Immature natural killer cell (primary cell): ENCODE measurements at places on chromosomes 6 and 20.
A peak's percentile ranks its signal among the peaks of the same experiment; 100 is the strongest.

GRCh38 chr6:44631968-44632367 lies 244.5 kb downstream of the CDC5L start:
- no peaks in the 10 kb centered on the region for H3K36me3 ChIP-seq
- H3K4me1 ChIP-seq, result no peaks in the 10 kb centered on the region
- H3K27ac ChIP-seq, result no peak overlapping the region

GRCh38 chr20:50029697-50030461 lies 47.1 kb downstream of the SNAI1 start:
- H3K36me3 ChIP-seq, result no peaks in the 10 kb centered on the region
- DNase-seq, result no peak
- no peaks in the 10 kb centered on the region for H3K27me3 ChIP-seq
- no peak overlapping the region for H3K4me3 ChIP-seq
- peaks cover 1% of the 10 kb centered on the region for H3K4me1 ChIP-seq

DNA sequence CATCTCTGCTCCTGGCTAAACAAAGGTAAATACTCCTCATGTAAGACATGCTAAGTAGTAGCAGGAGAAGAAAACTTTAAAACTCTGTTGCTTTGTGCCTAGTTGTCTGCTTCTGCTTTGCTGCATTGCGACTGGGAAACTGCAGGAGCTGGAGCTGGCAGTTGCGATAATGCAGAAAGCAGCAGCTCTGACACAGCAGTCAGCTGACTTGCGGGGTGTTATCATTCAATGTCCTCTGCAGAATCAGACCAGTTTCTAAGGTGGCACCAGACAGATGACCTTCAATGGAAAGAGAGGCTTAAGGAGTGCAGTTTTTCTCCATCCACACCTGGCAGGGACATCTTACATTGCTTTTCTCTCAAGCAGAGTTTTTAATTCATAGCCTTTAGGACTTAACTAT lies 69.9 kb upstream of the SOX4 start:
- no peaks in the 10 kb centered on the region for H3K27me3 ChIP-seq
- no peak for DNase-seq
- no peaks in the 10 kb centered on the region for H3K4me1 ChIP-seq
- no peak overlapping the region for H3K4me3 ChIP-seq

- H3K4me3 ChIP-seq, result no peak overlapping the region
- H3K27ac ChIP-seq, result no peak overlapping the region
- H3K27me3 ChIP-seq, result peaks cover 6% of the 10 kb centered on the region
- H3K4me1 ChIP-seq, result no peaks in the 10 kb centered on the region
- DNase-seq, result no peak
Observed at GRCh38 chr6:101402622-101403031, 9.1 kb downstream of the GRIK2 start.

DNA sequence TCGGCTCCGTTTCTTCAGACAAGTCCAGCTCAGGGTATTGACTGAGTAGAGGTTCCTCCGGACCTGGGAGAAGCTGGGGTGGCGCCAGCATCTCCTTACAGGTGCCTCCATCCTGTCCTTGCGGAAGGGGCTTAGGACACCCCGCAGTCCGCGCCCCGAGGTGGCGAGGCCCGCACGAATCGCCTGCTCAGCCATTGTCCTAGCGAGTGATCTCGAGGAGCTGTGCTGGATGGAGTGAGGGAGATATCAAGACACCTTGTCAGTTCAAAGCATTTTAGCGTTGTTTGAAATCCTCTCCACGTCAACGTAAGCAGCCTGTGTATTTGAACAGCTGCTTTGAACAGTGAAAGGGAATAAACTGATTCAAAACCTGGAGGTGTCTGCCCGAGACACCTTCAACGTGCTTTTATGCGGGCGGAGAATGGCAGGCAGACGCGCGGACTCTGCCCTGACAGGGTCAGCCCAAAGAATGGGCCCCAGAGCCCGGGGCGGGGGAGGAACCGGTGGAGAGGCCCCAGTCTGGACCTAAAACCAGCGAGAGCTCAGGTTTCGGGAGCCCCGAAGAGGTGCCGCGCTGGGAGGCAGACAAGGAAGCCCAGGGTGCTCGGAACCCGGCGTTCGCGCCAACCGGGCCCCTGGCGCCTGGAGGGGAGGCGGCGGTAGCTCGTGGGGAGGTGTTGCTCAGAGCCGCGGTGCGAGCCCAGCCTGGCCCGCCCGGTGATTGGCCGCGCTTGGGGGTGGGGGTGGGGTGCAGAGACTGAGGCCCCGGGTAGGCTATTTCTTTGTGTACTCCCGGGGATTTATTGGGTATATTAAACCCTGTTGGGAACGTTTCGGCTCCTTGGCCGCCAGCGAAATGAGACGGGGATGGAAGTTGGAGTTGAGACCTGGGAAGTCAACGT lies 3.1 kb upstream of the POU3F2 start:
- peaks cover 50% of the 10 kb centered on the region for H3K4me1 ChIP-seq
- peak overlapping the region; percentile 44 for H3K4me3 ChIP-seq
- H3K27ac ChIP-seq, result no peak overlapping the region
- peaks cover 41% of the 10 kb centered on the region for H3K27me3 ChIP-seq
- no peak for DNase-seq

DNA sequence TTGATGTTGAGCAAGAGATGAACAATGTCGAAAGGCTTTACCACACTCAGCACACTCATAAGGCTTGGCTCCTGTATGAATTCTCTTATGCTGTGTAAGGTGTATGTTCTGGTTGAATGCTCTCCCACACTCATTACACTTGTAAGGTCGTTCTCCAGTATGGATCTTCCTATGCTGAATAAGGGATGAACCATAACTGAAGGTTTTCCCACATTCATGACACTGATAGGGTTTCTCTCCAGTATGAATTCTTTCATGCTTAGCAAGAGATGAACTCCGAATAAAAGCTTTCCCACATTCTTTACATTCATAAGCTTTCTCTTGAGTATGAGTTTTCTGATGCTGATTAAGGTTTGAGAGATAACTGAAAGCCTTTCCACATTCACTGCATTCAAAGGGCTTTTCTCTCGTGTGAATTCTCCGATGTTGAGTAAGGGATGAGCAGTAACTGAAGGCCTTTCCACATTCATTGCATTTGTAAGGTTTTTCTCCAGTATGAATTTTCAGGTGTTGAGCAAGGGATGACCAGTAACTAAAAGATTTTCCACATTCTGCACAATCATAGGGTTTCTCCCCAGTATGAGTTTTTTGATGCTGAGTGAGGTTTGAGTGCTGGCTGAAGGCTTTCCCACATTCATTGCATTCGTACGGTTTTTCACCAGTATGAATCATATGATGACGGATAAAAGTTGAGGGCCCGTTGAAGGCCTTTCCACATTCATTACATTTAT lies 21.1 kb downstream of the ZNF184 start:
- H3K36me3 ChIP-seq, result peaks cover 76% of the 10 kb centered on the region
- no peak for DNase-seq
- H3K27ac ChIP-seq, result no peak overlapping the region
- no peaks in the 10 kb centered on the region for H3K4me1 ChIP-seq

DNA sequence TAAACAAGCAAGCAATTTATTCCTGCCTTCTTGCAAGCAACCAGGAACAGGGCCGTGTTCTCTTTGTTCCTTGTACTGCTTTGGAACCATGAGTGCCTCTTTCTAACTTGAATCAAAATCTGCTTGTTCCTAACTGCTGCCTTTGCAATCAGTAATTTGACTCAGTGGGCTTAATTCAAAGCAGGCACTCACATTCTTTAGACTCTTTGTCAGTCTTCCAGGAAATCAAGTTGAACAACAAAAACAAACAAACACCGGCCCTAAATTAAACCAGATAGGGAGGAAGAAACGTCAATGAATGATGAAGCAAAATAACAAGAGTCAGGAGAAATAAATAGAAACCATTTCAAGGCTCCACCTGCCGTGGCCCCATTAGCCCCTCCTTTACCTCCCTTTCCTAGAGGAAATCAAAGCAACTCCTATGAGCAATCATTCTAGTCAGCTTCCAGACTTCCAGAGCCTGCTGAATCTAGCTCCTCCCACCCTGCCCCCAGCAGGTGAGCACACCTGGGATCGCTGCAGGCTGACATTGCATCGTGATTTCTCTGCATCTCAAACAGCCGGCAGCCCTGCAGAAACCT lies 582.2 kb upstream of the FLRT3 start:
- H3K27me3 ChIP-seq, result no peaks in the 10 kb centered on the region
- H3K36me3 ChIP-seq, result no peaks in the 10 kb centered on the region
- no peak for DNase-seq
- H3K27ac ChIP-seq, result no peak overlapping the region

DNA sequence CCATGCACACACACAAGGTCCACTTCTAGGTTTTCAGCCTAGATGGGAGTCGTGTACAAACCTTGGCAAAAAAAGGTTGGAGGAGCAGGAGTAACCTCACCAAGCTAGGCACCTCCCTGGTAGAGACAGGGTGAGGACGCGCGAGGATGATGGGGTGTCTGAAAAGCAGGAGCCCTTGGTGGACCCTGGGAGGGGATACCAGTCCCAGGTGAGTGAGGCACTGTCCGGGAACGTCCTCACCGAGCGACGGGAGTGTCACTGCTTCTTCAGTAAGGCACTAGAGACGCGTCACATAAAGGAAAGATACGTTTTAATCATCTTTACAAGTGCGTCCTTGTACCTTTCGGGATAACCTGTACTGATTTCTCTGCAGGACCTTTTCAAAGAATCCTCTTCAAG lies 29.4 kb upstream of the ZBP1 start:
- no peaks in the 10 kb centered on the region for H3K27me3 ChIP-seq
- H3K36me3 ChIP-seq, result no peaks in the 10 kb centered on the region
- no peak overlapping the region for H3K27ac ChIP-seq
- no peak overlapping the region for H3K4me3 ChIP-seq
- DNase-seq, result no peak

- no peak overlapping the region for H3K4me3 ChIP-seq
- no peaks in the 10 kb centered on the region for H3K36me3 ChIP-seq
- no peak for DNase-seq
- no peak overlapping the region for H3K27ac ChIP-seq
- no peaks in the 10 kb centered on the region for H3K4me1 ChIP-seq
Observed at GRCh38 chr6:140209775-140210174, 835.3 kb upstream of the CITED2 start.

GRCh38 chr6:150992703-150993102 lies 127.2 kb downstream of the MTHFD1L start:
- no peaks in the 10 kb centered on the region for H3K4me1 ChIP-seq
- no peaks in the 10 kb centered on the region for H3K36me3 ChIP-seq
- DNase-seq, result no peak
- no peaks in the 10 kb centered on the region for H3K27me3 ChIP-seq
- H3K4me3 ChIP-seq, result no peak overlapping the region
- no peak overlapping the region for H3K27ac ChIP-seq

GRCh38 chr6:52495922-52496321 lies 75.8 kb downstream of the EFHC1 start:
- H3K4me3 ChIP-seq, result no peak overlapping the region
- DNase-seq, result no peak
- H3K27ac ChIP-seq, result no peak overlapping the region
- no peaks in the 10 kb centered on the region for H3K4me1 ChIP-seq
- no peaks in the 10 kb centered on the region for H3K27me3 ChIP-seq

GRCh38 chr6:53547166-53547810 lies 2.4 kb upstream of the GCLC start:
- H3K27ac ChIP-seq, result peak overlapping the region; percentile 88
- peaks cover 18% of the 10 kb centered on the region for H3K27me3 ChIP-seq
- DNase-seq, result no peak
- H3K36me3 ChIP-seq, result no peaks in the 10 kb centered on the region
- peak overlapping the region; percentile 94 for H3K4me3 ChIP-seq

GRCh38 chr6:80186082-80186481 lies 79.6 kb downstream of the BCKDHB start:
- peaks cover 33% of the 10 kb centered on the region for H3K36me3 ChIP-seq
- DNase-seq, result no peak
- H3K27me3 ChIP-seq, result no peaks in the 10 kb centered on the region
- no peaks in the 10 kb centered on the region for H3K4me1 ChIP-seq
- H3K4me3 ChIP-seq, result no peak overlapping the region

DNA sequence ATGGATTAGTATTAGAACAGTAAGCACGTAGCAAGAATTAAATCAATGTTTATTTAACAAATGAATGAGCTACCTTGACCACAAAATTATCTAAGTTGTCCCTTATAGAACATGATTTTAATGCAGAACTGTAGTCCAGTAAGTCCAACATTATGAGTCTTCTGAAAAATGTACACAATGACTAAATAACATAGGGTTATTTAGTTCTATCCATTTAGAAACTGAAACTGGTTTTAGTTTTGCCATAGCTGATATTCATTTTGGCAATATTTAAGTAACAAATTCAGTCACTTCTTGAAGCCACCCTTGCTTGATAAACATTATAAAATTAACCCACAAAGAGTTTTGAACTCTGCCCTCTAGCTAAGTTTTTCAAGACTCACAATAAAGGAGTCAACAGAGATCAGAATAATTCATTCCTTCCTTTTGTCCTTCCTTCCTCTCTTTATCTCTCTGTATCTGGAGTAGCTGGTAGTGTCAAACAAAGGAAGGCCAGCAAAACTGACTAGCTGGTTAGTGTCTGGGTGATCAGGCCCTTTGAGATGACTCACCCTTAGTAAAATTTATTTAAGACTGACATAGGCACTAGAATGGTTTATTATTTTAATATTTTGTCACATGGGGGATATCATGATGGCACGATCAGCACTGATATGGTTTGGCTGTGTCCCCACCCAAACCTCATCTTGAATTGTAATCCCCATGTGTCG lies 115.1 kb downstream of the BTBD9 start:
- H3K36me3 ChIP-seq, result peaks cover 19% of the 10 kb centered on the region
- DNase-seq, result no peak
- peaks cover 12% of the 10 kb centered on the region for H3K4me1 ChIP-seq
- peaks cover 2% of the 10 kb centered on the region for H3K27me3 ChIP-seq
- no peak overlapping the region for H3K27ac ChIP-seq

DNA sequence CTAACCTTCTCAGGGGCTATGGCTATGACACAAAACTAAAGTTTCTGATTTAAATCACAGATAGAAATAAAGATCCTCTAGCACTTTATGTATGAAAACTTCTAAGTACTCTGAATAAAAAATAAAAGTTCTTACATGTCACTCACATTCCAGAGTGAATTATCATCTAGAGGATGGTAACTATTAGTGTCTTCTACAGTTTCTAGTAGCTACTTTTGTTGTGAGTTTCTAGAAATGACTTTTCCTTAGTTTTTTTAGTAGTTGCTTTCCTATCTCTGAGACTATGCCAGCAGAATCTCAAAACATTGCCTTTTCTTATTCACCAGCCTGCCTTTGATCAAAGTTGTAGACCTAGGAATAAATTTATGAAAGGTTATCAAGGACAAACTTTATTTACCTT lies 10.1 kb downstream of the ZNF318 start:
- H3K27me3 ChIP-seq, result no peaks in the 10 kb centered on the region
- no peak overlapping the region for H3K4me3 ChIP-seq
- H3K4me1 ChIP-seq, result peaks cover 5% of the 10 kb centered on the region
- DNase-seq, result no peak
- no peak overlapping the region for H3K27ac ChIP-seq
